ENCODE measurements at places on chromosomes 12 and 14.
A peak's percentile ranks its signal among the peaks of the same experiment; 100 is the strongest.

DNA sequence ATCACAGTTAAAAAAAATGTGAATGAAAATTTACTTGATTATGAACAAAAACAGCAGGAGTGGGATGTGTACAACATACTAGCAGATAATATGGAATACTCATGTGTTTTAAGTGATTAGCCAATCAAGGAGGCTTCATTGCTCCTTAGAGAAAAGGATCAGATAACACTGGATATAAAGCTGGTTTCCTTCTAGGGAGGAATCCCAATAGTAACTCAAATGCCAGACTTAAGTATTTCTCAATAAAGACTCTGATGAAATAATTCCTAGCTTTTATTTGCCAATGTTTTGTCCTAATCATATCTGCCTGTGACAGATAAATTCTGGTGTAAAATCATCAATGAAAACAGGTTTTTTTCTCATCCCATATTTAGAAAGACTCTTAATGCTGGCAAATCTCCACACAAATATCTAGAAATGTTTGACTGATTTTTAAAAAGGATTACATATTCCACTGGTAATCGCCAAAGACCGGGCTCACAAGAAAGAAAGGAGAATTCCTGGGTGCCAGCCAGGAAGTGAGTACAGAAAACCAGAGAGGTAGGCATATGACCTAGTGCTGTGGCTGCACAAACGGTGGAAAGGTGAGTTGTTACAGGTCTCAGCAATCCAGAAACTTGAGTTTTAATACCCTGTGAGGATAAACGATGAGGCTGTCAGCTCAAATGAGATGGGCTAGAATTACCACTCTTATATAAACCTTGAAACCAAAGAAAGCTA lies 108.6 kb upstream of the TTC7B start:
- DNase-seq = no peak

- DNase-seq = peak; percentile 84
Observed at GRCh38 chr12:49644620-49644994, 21.2 kb downstream of the PRPF40B start.

GRCh38 chr14:71574976-71575375 lies 357.3 kb upstream of the RGS6 start:
- DNase-seq = no peak

DNA sequence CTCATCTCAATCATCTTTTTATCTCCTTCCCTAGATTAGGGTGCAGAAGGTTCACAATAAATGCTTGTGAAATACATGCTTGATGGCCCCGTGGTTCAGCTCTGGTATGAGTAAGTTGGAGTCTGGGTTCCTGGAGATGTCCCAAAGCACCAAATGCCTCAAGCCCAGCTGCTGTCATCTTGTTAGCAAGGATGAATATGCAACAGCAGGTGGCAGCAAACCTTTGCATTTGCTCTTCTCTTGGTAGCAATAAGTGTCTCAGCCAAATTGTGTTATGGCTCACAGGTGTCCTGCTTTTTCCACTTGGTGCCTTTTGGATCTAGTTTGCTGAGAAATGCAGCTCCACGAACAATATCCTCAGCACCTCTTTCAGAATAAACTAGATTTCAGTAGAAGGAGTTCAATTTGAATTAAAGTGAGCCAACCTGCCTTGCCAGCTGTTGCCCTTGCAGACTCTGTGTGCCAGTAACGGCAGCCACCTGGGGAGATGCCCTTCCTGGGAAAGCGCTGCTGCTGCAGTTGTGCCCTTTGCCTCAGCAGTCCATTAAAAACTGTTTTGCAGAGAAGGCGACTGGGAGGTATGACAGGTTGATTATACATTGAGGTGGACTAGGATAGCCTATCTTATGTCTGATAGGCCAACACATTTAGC lies 417.3 kb downstream of the SNAPC1 start:
- peak; percentile 28 for DNase-seq

GRCh38 chr12:76670776-76671175 lies 93.1 kb upstream of the ZDHHC17 start:
- DNase-seq = no peak

GRCh38 chr14:22748206-22748605 lies 18.3 kb upstream of the OXA1L start:
- DNase-seq = no peak

DNA sequence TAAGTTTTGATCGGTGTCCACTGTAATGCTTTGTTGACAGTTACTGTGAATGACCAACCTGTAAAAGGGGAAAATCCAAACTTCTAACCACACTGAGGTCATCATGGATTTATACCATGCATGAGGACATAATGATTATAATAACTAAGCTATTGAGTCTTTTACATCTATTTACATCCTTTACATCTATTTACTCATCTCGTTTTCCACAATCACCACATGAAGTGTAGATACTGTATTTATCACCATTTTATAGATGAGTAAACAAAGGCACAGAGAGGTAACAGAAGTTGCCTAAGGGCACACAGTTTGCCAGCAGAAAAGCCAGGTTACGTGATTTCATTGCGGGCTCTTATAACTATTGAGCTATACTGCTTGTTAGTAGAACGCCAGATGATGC lies 27.9 kb upstream of the EID3 start:
- no peak for DNase-seq

DNA sequence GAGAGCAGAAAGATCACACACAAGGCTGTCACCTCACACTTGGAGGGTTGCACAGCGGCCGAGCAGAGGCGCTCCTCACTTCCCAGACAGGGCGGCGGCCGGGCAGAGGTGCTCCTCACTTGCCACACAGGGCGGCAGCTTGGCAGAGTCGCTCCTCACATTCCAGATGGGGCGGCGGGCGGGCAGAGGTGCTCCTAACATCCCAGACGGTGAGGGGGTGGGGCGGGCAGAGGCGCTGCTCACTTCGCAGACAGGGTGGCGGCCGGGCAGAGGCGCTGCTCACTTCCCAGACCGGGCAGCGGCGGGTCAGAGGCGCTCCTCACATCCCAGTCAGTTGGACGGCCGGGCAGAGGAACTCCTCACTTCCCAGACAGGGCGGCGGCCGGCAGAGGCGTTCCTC lies 9.1 kb downstream of the TMBIM4 start:
- DNase-seq = no peak

GRCh38 chr14:69688299-69688649 lies 76.9 kb downstream of the SUSD6 start:
- no peak for DNase-seq

GRCh38 chr14:58703161-58703506 lies 65.4 kb downstream of the DACT1 start:
- no peak for DNase-seq

GRCh38 chr14:85634205-85634604 lies 104.3 kb downstream of the FLRT2 start:
- DNase-seq = no peak

DNA sequence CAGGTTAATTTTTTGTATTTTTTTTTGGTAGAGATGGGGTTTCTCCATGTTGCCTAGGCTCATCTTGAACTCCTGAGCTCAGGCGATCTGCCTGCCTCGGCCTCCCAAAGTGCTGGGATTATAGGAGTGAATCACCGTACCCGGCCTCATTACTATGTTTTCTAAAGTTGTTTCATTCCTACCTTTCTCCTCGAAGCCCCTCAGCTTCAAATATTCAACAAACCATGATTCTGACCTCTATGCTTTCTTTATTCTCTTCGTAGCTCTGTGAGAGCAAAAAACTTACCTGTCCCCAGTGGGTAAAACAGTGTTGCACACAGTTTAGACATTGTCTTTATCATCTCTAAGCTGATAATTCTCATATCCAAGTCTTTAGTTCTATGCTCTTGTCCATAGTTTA lies 26.2 kb upstream of the MDM2 start:
- DNase-seq = no peak

DNA sequence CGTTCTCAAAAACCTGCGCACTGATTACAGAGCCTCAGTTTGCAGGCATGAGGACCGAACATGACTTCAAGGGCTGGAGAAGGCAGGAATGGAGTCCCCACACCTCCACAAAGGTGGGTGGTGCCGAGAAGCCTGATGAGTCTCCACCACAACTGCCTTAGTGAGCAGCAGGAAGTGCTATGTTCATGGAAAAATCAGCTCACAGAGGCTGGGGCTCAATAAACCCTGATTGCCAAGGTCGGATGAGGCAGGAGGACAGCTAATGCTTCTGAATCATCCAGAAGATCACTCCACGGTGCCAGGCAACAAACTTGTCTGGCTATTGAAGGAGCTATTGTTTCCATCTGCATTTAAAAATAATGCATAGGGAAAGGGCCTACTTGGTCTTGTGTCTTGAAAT lies 31.1 kb downstream of the APPL2 start:
- DNase-seq = peak; percentile 36

DNA sequence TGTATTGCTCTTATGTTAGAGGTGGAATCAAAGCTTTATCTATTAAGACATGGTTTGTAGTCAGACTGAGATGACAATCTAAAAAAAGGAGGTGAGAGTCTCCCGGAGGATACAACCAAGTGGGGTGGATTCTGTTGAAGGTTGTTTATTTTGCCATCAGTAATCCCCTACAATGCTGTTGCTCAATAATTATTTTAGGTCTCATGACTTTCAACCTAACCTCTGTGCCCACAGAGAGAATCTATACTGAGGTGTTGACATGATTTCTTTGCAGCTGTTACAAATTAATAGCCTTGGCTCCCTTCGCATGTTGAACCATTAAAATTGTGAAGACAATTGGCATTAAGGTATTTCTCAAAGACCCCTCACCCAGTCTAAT lies 28.7 kb upstream of the FOS start:
- DNase-seq = no peak

DNA sequence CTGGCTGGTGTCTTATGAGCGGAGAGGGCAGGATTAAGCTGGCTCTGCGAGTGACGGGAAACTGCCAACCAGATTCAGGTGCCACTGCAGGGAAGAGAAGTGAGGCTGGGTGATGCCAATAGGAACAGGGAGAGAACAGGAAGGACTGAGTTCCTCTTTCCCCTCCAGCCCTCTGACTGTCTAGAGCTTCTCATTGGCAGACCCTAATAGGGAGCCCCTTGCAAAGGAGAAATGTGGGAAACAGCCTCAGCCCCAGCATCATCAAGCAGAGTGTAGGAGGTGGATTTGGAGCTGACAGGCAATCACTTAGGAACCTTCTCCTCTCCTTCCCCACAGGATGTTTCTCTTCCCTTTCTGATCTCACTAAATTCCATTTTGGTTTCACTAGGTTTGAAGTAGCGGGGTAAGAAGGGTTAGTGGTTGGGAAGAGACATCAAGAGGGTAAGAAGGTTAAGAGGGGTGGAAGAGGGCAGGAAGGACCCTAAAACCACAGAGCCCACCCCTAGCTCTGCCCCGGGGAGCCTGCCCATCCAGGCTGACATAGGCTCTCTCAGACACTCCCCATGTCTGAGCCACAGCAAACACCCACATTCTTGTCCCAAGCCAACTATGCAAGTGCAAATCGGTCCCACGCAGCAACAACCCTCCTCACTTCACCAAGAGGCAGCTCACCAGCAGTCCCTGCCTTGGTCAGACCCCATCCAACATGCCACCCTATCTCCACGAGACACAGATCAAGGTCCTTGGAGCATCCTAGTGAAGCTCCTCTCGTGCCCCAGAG lies 111.1 kb downstream of the STAB2 start:
- no peak for DNase-seq

DNA sequence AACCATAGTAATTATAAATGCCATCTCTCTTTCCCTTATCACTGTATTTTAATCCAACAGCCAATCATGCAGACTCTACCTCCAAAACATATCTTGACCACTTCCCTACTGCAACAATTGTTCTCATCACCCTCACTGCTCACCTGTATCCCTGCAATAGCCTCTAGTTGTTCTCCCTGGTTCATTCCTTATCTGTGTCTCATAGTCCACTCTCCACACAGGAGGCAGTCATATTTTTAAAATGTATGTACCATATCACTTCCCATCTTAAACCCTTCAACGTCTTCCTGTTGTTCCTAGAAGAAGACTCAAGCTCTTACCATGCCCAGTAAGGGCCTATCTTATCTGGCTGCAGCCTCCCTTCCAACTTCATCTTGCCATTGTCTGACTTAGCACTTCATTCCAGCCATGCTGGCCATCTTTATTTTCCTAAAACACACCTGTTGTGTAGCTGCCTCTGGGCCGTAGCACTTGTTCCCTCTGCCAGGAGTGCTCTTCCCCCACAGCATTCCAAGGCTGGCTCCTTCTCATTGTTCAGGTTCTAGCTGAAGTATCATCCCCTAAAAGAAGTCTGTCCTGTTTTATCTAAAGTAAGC lies 27.8 kb upstream of the BHLHE41 start:
- DNase-seq = no peak

GRCh38 chr12:13592063-13592942 lies 389.1 kb downstream of the GRIN2B start:
- DNase-seq = no peak

- DNase-seq = no peak
Observed at GRCh38 chr12:57019983-57020719, 3.8 kb upstream of the TAC3 start.

DNA sequence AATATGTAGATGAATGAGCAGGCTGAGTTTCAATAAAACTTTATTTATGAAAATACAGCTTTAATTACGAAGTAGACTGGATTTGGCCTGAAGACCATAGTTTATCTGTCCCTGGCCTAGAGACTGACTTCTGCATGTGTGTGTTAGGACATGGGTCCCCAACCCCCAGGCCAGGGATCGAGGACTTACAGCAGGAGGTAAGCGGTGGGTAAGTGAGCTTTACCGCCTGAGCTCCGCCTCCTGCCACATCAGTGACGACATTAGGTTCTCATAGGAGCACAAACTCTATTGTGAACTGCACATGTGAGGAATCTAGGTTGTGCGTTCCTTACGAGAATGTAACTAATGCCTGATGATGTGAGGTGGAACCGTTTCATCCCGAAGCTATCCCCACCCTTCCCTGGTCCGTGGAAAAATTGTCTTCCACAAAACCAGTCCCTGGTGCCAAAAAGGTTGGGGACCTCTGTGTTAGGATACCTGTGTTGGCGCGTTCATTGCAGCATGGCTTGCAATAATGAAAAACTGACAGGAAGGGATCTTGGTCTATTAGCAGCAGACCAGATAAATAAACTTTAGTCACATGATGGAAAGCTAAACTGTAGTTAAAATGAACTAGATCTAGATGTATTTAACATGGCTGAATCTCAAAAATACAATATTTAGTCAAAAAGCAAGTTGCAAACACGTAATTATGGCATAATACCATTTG lies 4.1 kb downstream of the GLRX5 start:
- DNase-seq = no peak

DNA sequence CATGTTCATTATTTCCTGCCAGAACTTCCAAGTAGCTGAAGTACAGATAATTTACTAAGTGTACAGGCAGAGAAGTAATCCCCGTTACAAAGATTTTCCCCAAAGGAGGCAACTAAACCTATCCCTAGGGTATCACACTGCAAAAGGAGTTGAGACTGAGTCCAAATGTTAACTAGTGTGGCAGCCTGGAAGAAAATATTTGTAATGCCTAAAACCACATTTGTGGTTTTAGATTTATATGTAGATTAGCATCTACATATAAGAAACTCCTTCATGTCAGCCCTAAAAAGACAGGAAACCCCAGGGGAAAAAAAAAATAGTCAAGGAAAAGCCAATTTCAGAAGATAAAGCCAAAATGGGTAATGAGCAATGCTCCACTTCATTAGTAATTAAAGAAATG lies 1.4 kb upstream of the RNASE12 start:
- DNase-seq = no peak

DNA sequence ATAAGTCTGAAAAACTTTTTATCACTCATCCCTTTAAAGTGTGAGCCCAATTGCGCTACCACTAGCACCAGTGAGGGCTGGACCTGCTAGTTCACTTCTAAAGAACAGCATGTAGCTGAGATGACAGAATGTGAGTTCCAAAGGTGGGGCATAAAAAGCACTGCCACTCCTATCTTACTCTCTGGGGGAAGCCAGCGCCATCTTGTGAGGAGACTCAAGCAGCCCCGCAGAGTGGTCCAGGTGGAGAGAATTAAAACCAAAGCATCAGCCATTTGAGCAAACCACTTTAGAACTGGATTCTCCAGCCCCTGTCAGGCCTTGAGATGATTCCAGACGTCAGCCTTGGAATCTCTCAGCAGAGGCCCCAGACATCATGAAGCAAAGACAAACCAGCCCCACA lies 39.9 kb downstream of the TMEM132D start:
- DNase-seq = no peak
